ENCODE measurements at places on chromosomes 1 and 21.

- DNase-seq: no peak
Observed at GRCh38 chr1:54311506-54311905, 94.7 kb downstream of the SSBP3 start.

- no peak for DNase-seq
Observed at GRCh38 chr1:119766374-119766794, 2.3 kb downstream of the HMGCS2 start.

DNA sequence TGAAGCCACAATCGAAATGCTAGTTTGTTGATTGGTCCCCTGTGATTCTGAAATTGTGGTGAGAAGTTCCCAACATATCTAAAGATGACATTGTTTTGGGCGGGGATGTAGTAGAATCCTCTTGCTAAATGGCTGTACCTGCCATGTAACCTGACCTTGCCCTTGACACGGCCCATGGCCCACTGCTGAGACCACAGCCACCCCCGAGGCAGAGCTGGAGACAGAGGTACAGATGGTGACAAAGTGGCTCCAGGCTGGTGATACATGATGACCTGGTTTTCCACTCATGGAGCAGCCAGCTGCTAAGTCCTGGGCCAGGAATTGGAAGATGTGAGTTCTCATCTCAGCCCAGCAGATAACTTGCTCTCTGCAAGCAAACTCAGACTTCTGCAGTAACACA is 226.5 kb downstream of the FOXD2 start:
- DNase-seq: no peak

DNA sequence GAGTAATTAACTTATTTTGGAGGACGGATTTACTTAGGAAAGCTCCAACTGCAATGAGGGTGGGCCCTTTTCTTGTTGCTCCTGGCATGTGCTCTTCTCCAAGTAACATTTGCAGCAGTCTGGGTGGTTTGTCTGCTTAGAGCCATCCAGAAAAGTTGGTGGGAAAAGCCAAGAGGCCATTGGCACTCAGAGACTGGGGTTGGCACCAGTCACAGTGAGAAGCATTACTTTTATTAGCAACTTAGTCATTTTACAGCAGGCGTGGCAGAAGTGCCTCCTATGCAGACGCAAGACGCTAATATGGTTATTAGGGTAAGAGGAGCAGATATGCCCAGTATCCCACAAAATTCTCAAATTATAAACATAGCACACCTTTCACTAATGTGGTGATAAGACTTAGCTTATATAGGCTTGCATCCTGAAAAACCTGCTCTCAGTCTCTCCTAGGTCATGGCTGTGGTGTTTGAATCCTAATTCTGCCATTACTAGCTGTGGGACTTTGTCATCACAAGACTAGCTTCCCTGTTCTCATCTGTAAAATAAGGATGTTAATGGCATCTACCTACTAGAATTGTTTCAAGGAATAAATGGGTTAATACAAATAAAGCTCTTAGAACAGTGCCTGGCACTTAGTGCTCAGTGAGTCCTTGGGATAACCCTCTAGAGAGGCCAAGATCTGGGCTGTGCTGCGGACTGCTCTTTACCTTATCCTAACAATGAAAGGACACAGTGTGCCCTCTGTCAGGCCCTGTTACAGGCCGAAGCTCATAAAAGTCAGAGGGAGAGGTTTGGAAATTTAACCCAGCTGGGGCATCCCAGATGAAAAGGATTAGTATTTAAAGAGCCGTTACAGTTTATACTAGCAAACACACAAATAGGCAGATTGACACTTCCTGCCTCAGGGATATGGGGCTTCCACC is 154.6 kb downstream of the ROR1 start:
- no peak for DNase-seq

- no peak for DNase-seq
Observed at GRCh38 chr1:112583366-112583765, 35.6 kb downstream of the ST7L start.

- no peak for DNase-seq
Observed at GRCh38 chr1:180213401-180214170, 16.5 kb upstream of the LHX4 start.

DNA sequence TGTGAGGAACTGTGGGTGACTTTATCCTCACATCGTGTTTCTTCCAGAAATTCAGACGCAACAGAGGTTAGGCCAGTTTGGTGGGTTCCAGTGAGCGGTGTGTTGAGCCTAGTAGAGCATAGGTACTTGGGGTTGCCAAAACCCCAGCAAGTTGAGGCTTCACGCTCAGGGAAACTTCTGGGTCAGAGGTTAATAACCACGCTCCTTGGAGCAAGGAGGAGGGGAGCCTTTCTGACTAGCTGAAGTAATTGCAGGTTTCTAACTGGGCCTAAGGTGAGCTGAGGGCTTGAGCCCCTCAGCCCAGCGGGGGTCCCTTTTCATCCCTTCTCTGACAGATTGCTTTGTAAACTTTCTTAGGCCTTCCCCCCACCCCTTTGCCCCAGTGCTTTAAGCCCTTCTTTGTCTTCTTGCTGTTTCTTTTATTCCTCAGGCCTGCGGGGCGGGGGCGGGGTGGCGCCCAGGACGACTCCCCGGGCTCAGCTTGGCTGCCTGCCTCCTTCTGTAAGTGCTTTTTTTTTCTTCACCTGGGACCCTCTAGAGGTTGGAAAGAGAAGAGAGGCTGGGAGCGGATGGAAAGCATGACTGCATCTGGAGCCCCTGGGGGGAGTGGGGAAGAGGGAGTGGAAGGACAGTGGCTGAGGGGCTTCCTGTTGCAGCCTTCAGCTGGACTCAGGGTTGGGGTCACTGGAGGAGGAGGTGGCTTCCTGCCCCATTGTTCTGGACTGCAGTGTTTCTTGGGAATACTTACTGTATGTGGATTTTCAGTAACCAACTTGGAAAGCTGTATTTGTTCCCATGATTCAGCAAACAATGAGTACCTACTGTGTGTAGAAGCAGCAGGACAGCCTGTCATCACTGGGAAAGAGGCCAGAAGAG is 1.3 kb upstream of the ZNF436 start:
- no peak for DNase-seq

- DNase-seq: peak; percentile 61
Observed at GRCh38 chr1:56709269-56709880, 64.3 kb downstream of the PRKAA2 start.

- DNase-seq: no peak
Observed at GRCh38 chr1:63943393-63943792, 169.6 kb downstream of the ROR1 start.

DNA sequence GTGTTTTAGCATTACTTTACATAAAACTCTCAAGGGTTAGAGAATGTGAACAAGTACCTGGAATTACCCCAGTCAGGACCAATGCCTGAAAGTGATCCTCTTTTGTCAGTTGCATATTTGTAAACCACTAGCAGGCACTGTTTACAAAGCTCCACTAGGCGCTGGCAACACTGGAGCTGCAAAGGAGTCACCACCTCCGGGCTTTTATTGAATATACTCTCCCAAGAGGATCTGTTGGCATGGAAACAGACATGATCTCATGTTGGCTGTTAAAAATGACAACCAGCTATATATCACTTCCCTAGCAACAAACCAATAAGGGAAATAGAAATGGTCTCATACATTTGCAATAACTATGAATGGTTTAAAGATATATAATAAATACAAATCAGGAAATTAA is 116.0 kb downstream of the TTLL7 start:
- DNase-seq: peak; percentile 34

DNA sequence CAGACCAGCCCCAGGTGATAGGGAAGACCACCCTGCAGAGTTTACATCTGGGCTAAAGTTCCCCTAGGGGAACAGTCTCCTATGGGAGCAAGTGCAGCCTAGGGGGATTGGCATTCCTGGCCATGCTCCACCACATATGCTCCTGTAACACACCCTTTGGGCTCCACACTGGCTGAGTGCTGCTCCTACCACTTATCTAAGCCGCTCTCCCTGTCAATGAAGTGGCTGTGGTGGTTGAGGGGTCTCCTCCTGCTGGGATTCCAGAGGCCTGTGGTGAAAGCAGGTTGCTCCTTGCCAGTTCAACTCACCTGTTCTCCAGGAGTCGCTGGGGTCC is 51.1 kb downstream of the COL24A1 start:
- DNase-seq: no peak

- no peak for DNase-seq
Observed at GRCh38 chr21:30463713-30464112, 16.5 kb downstream of the KRTAP19-1 start.
